Pancreas (tissue), 10 donors: ENCODE measurements at places on chromosomes 11 and 22. TPM values are rescaled to one million over a fixed set of nuclear protein-coding genes. Genes with fewer than 3 reads are reported as not detected.
A peak's percentile ranks its signal among the peaks of the same experiment; 100 is the strongest.

Gene OR2D2
- 0.19 TPM for total RNA-seq

Gene CAPRIN1
- total RNA-seq = 107 TPM

Gene RIC3
- 20.5 TPM for total RNA-seq

Gene TMPRSS13
- total RNA-seq = 1.4 TPM

Gene TECTA
- 0.18 TPM for total RNA-seq

Gene CHCHD10
- 75.5 TPM for total RNA-seq

Gene CPT1B
- total RNA-seq = 7.4 TPM

Gene NAV2
- total RNA-seq = 15.5 TPM

Gene BIRC2
- total RNA-seq = 20.2 TPM

Gene MUC2
- not detected for total RNA-seq

Gene RHOD
- total RNA-seq = 19.5 TPM

Gene ARVCF
- total RNA-seq = 7.3 TPM

Gene APOBEC3B
- 1.0 TPM for total RNA-seq

Gene PKNOX2
- total RNA-seq = 5.3 TPM

Gene PGA5
- total RNA-seq = 0.52 TPM

- DNase-seq = no peak
These were observed 113.2 kb upstream of the RAG2 start for GRCh38 chr11:36711104-36711825.

- DNase-seq = no peak
These were observed 38.0 kb downstream of the EXT2 start for GRCh38 chr11:44133335-44133946.

- DNase-seq = no peak
These were observed 68.5 kb downstream of the DHCR7 start for GRCh38 chr11:71379701-71380100.

- no peak for DNase-seq
These were observed 188.0 kb upstream of the NCAM1 start for GRCh38 chr11:112773264-112773663.

DNA sequence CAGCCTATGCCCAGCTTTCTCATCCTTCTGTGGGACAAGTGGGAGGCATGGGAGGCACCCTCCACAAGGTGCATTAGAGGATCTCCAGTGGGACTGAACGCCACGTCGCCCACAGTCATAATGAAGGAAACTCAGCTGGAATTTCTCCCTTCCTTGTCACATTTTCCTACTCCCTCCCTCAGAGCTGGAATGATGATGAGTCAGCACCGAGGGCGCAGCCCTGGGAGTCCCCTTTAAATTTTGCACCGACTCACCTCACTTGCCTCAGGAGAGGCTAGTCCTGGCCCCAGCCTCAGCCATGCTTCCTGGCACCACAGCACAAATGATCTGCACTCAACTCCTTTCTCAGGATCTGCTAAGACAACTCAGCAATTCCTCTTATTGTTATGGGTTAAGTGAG is 34.3 kb downstream of the DBX1 start:
- no peak for DNase-seq

GRCh38 chr22:43720716-43721115 is 91.4 kb downstream of the EFCAB6 start:
- no peak for DNase-seq

GRCh38 chr11:6468712-6469495 is 4.8 kb downstream of the TRIM3 start:
- DNase-seq = peak; percentile 84

DNA sequence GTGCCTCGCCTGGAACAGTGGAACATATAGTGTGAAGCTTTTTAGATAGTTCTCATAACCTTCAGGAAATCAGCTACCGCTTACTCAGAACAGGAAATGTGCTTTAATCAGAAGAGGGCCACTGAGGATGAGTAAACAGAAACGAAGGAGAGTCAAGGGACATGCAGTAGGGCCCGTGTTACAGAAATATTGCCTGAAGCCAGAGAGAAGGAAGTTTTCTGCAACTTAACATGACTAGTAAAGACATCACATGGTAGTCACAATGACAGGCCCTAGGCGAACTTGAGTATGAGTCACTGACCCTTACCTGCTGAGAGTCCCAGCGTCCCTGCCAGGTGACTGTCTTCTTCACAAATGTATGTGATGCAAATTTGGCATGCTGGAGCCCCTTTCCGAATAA is 39.4 kb downstream of the CARD18 start:
- no peak for DNase-seq

GRCh38 chr11:116221351-116221750 is 551.4 kb downstream of the BUD13 start:
- no peak for DNase-seq

GRCh38 chr11:73186294-73186850 is 31.7 kb upstream of the P2RY2 start:
- no peak for DNase-seq

- no peak for DNase-seq
These were observed 1502.4 kb upstream of the TENM4 start for GRCh38 chr11:80943226-80943625.

DNA sequence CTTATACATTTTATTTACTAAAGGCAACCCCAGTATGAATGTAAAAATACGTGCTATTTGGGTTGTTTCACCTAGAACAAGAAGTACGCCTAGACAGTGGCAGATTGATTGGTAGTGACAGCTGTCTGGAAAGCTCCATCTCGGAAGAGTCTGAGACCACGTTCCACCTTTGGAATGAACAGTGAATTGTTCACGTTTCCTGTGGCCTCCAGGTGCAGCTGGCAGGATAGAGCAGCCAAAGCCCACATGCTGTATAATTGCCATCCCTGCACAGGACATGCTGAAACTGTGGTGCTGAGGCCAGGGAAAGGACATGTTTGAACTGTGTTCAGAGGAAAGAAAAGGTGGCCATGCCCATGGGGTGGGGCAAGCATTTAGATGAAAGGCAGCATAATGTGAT is 218.7 kb upstream of the MTNR1B start:
- DNase-seq = no peak

DNA sequence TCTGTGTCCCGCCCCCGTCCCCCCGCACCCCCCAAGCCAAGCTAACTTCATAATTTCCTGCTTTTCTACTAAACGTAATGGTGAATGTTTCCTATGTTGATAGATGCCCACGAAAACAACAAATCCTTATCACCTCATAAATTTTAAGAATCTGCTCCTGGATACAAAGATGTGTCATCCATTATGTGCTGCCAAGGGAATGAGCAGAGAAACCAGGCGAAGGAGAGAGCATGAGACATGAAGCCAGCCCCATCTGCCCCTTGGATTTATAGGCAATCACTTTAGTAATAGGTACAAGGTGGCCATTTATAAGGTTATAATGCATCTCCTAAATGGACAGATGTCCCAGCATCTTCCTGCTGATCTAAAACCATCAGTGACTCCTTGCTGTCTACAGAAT is 30.3 kb downstream of the LAYN start:
- no peak for DNase-seq

- peak; percentile 44 for DNase-seq
These were observed 1307.8 kb upstream of the RAG2 start for GRCh38 chr11:37905707-37906417.

DNA sequence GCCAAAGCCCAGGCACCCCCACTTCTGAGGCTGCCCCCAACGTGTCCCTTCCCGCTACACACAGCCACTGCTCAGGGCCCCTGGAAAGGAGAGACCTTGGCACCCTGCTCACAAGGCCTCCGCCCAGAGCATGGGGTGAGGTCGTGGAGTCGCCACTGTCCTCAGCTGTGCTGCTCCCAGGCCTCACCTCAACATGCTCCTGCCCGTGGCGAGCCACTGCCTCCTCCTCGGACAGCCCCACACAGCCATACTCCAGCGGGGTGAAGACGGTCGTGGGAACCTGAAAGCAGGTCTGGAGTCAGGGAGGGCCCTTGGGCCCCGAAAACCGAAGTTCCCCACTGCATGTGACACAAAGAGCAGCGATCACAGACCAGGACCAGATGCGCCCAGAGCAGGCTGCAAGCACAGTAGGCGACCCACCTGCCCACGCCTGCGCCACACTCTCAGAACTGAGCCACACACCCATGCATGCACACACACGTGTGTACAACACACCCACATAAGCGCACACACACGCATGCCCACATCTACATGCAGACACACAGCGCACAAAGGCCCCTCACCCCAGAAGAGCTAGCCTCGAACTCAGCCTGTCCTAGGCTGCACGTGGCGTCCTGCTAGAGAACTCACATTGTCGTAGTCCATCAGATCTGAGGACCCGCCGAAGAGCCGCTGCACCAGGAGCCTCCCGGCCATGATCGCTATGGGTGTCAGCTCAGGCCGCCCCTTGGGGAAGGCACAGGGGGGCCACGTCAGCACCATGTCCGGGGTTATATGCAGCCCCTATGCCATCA is 25.5 kb upstream of the GNB1L start:
- DNase-seq = no peak

GRCh38 chr11:64253043-64253442 is 1.7 kb downstream of the PLCB3 start:
- no peak for DNase-seq

DNA sequence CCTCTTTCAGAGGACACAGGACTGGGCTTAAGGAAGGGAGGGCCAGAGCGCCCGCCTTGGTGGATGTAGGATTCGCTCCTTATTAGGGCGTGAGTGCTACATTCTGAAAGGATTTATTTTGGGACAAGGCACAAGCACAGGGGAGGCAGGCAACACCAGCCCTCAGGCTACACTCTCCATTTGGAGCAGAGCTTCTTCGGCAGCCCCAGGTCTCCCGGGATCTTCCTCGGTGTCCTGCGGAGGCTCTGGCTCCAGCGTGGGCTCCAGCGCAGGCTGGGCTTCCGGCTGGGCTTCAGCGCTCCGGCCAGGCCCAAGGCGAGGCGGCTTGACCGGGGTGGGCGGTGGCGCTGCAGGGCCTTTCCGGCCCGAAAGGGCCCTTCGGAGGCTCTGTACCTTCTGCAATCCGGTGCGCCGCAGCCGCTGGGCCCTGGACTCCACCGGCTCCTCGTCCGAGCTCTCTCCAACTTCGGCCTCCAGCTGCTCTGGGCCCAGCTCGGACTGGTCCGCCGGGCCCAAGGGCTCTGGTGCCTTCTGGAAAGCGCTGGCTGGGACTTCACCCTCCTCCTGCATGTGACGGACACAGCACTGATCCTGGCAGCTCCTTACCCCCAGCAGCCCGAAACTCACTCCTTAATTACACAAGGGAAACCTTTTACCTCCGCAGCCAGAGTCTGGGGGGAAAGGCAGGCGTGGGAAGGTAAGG is 1.1 kb downstream of the CAVIN3 start:
- DNase-seq = peak; percentile 25

DNA sequence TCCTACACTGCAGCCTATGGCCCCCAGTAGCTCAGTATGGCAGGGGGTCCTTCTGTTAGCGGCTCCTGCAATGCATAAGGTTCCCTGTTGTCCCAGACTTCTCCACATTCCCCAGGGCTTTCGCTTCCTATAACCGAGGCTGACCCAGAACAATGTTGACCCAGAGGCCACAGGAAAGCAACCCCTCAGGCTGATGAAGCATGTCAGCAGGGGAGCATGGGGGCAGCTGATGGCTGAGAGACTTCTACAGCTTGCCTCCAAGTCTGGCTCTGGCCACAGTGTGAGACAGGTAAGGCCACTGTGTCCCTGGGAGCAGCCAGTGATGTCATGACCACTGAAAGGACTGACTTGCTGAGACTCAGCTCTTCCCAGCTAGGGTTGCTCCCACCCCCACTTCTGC is 12.5 kb upstream of the PPFIBP2 start:
- no peak for DNase-seq

GRCh38 chr11:60756307-60757032 is at the start of gene MS4A15:
Gene MS4A15, plus strand, starts transcription at chr11:60756867. Its CDS starts 6,867 bp downstream, at chr11:60763734.
- DNase-seq = no peak

DNA sequence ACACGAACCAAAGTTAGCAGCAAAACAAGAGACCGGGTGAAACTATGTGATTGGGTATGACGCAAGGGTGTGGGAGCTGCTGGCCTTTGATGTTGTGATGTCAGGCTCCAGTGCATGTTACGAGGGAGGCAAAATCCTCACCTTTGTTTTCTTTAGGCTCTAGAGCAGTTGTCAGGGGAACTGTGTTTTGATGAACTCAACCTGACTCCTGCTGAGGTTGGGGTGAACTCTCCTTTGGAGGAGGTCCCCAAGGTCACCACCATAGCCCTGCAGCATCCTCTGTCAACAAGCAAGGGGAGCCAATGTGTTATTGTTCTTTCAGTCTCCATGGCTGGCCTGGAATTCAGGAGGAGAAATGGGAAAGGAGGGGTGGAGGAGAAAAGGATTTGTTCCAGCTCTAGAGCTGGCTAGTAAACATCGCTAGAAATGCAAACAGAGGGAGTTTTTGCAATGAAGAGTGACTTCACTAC is 33.8 kb downstream of the RASSF10 start:
- DNase-seq = no peak

DNA sequence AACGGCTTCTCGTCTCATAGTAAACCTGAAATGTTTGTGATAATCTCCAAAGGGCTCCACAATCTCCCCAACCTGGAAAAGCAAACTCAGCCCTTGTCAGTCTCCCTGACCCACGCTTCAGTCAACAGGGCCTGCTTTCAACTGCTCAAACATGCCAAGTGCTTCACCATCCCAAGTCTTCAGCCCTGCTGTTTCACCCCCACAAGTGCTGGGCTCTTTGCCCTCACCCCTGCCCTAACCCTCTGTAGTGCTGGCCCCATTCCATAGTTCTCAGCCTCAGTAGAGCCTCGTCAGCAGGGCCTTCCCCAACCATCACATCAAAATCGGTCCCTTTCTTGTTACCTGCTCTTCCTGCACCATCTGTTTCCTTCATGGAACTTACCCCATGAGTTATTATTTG is 43.4 kb upstream of the NFRKB start:
- DNase-seq = no peak
